ENCODE measurements at places on chromosomes 5 and 9. TPM values are rescaled to one million over a fixed set of nuclear protein-coding genes. Genes with fewer than 3 reads are reported as not detected.

The FLT4 gene
- total RNA-seq = 4.7 TPM

The SIT1 gene
- total RNA-seq = 1.4 TPM

The ZNF454 gene
- total RNA-seq = 0.70 TPM

The KLHL3 gene
- 5.8 TPM for total RNA-seq

The ABO gene
- total RNA-seq = 95.1 TPM

The CCDC192 gene
- total RNA-seq = not detected

The TMEM171 gene
- total RNA-seq = 104 TPM

The WNT8A gene
- not detected for total RNA-seq

The TLX3 gene
- not detected for total RNA-seq

The MORN5 gene
- total RNA-seq = 4.0 TPM

All from left colon (tissue), 2 donors.